Motor neuron (in vitro differentiated cells): ENCODE measurements at places on chromosomes 2 and 18. TPM values are rescaled to one million over a fixed set of nuclear protein-coding genes. Genes with fewer than 3 reads are reported as not detected.

The RBBP8 gene
- 16.5 and 18.6 TPM in 2 replicates for total RNA-seq

The LYG1 gene
- 0.90 TPM in 1 of 2 replicates, not detected in the other for total RNA-seq

The GREB1 gene
- 1.1 and 1.3 TPM in 2 replicates for total RNA-seq

The HOXD12 gene
- total RNA-seq = not detected in 2 replicates

The CD226 gene
- total RNA-seq = 0.52 and 0.87 TPM in 2 replicates

The SNORC gene
- 1.1 and 2.0 TPM in 2 replicates for total RNA-seq

The LYG2 gene
- not detected in 2 replicates for total RNA-seq

The L3MBTL4 gene
- 11.2 and 19.3 TPM in 2 replicates for total RNA-seq

The TFCP2L1 gene
- 0.71 and 0.73 TPM in 2 replicates for total RNA-seq

The MC5R gene
- total RNA-seq = not detected in 2 replicates

The RAB27B gene
- total RNA-seq = 8.5 and 10.5 TPM in 2 replicates

The TEKT4 gene
- total RNA-seq = not detected in 2 replicates

The PFN4 gene
- 2.2 TPM in 1 of 2 replicates, not detected in the other for total RNA-seq

The ZAP70 gene
- total RNA-seq = 0.54 and 0.73 TPM in 2 replicates

The CERKL gene
- total RNA-seq = 8.3 and 9.4 TPM in 2 replicates

The CNDP1 gene
- total RNA-seq = 0.31 TPM in 1 of 2 replicates, not detected in the other

The DSG2 gene
- 5.4 and 5.9 TPM in 2 replicates for total RNA-seq

The GTF2A1L gene
- 0.69 and 1.6 TPM in 2 replicates for total RNA-seq
